ENCODE measurements at places on chromosomes 12 and 14.

DNA sequence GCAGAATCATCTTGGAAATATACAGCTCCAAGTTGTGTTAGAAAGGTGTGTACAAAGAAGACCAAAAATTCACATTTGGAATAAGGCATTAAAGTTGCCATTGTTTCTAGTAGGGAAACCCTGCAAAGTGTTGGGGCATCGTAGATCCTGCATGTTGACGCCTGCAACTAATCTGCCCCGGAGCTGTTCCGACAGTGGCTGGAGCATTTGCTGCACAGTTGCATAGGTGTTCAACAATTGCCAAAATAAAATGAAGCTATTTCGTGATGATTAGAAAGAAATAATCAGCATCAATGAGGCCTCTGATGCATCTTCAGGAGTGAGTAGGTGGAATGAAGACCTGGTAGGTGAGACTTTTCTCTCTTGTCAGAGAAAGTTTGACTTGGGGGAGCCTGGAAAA lies 47.3 kb downstream of the DAD1 start:
- DNase-seq: no peak

- DNase-seq: no peak
Measured at GRCh38 chr12:42923156-42923555, 333.6 kb upstream of the PRICKLE1 start.

- DNase-seq: no peak
Measured at GRCh38 chr12:34291001-34291400, 268.7 kb downstream of the ALG10 start.

DNA sequence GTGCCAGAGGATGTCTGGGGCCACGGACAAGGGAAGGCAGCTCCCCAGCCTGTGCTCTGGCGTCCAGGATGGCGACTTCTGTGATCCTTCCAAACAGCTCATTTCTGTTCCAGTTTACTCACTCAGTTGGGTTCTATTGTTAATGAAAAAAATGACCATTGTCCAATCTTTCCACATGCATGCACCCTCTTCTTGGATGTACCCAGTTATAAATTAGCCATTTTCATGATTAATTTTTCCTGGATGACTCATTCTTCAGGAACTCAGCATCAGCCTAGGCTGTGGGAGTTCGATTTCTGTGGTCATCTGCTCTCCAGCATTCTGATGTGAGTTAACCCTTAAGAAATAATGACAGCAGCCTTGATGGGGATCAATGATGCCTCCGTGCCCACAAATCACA lies 926.8 kb downstream of the BCL11B start:
- DNase-seq: no peak

DNA sequence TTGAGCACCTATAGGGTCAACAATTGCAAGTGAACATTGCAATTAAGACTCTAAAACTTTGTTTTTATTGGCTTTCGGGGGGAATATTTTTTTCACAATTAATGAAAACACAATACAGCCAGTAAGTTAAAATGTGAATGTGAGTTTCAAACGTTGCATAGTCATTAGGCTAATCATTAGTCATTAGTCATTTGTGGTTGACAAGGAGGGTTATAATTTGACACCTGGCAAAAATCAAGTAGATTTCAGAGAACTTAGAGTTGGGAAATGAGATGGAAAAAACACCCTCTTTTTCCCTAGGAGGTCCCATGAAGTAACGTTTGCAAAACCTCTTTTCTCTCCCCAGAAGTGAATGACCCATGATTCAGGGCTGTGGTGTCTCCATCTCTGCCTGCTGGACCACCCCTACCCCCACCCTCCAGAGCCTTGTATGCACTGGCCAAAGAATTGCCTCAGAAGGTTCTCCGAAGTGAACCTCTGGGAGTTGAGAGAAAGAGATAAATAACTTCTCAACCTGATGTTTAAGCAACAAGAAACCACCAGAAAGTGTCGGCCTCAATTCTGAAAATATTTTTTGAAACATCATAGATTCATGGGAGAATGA lies 196.3 kb downstream of the PAX9 start:
- DNase-seq: no peak

- DNase-seq: no peak
Measured at GRCh38 chr14:89178376-89178775, 238.7 kb downstream of the FOXN3 start.

DNA sequence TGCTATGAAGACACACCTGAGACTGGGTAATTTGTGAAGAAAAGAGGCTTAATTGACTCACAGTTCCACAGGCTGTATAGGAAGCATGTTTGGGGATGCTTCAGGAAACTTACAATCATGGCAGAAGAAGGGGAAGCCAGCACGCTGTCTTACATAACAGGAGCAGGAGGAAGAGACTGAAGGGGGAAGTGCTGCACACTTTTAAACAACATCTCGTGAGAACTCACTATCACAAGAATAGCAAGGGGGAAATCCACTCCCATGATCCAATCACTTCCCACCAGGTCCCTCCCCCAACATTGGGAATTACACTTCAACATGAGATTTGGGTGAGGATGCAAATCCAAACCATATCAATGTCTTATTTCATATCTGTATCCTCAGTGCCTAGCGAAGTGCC lies 307.2 kb downstream of the ATP23 start:
- no peak for DNase-seq

DNA sequence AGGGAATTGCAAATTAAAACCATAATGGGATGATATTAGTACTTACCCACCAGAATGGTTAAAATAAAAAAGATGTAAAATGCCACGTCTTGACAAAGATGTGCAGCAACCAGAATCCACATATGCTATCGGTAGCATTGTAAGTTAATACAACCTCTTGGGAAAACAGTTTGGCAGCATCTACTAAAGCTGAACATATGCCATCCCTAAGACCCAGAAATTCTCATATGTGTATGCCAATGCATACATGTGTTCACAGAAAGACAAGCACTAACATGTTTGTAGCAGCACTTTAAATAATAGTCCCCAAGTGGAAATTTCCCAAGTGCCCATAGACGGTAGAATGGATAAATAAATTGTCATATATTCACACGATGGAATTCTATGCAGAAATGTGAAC lies 28.3 kb upstream of the SLC5A8 start:
- DNase-seq: no peak

DNA sequence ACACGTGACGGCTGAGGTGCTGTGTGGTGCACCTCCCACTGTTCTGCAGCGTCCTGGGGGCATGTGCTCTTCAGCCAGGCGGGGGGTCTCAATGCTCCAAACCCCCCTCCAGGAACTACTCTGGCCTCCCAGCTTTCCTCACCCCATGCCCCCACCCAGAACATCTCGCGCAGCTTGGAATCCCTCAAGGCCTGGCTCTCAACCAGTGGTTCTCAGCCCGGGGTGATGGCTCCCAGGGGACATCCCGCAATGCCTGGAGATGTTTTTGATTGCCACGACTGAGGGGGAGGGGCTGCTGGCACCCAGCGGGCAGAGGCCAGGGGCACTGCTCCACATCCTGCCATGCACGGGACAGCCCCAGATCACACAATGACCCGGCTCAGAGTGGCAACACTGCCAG lies 78.9 kb upstream of the DICER1 start:
- DNase-seq: no peak

DNA sequence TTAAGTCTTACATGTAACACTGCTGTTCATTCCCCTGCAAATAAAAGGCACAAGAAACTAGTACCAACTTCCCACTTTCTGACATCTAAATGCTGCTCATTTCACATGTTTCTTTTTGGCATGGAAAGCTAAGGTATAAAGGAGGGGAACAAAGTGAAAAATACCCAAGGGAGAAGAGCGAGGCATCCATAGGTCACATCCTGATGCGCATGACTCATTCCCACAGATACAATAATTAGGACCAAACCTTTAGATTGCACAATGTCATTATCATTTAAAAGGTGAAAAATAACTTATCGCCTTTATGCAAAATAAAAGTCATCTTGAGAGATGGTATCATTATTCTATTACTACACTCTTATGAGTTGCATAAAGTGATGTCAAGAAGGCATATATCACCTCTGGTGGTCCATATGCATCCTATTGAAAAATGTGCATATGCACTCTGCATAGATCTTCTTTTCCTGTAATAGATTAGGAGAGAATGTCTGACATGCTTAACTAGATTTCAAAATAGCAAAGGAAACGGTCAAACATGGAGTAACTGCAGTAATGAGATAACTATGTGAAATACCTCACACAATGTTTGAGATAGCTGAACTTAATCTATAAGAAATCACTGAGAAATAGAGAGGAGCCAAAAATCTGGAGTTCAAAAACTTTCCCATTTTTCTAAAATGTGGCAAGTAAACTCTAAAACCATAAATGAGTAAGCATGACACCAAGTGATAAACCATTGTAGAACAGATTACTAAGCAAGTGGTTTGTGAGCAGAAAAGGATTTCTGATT lies 382.5 kb upstream of the TMTC1 start:
- DNase-seq: no peak
